ENCODE measurements at places on chromosomes 6 and 20. TPM values are rescaled to one million over a fixed set of nuclear protein-coding genes. Genes with fewer than 3 reads are reported as not detected.

SUMO4 gene
- 2.8 TPM for total RNA-seq

DNA sequence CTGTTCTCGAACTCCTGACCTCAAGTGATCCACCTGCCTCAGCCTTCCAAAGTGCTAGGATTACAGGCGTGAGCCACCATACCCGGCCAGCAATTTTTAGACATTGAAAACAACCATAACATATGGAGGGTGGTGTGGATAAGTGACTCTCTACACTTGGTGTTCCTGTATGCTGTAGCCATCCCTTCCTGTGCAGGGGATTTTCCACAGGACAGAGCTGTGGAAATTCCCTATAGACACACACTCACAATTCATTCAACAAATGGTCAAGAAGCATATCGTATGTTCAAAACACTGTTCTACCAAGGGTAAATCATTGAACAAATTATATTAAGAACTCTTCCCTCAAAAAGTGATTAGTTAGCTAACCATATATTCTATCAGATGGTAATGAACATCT is 6.3 kb downstream of the BTN2A1 start:
- H3K4me3 ChIP-seq: no peak overlapping the region
- H3K4me1 ChIP-seq: peaks cover 16% of the 10 kb centered on the region

CRYBG1 gene
- total RNA-seq: 17.3 TPM

- no peaks in the 10 kb centered on the region for H3K36me3 ChIP-seq
- no peak for DNase-seq
- peaks cover 32% of the 10 kb centered on the region for H3K4me1 ChIP-seq
- no peaks in the 10 kb centered on the region for H3K27me3 ChIP-seq
Observed at GRCh38 chr20:10551732-10552724, 116.9 kb downstream of the SLX4IP start.

BPI gene
- not detected for total RNA-seq

- no peak for DNase-seq
- no peak overlapping the region for H3K27ac ChIP-seq
- no peaks in the 10 kb centered on the region for H3K4me1 ChIP-seq
- H3K36me3 ChIP-seq: peaks cover 29% of the 10 kb centered on the region
Observed at GRCh38 chr6:147262946-147263345, 58.7 kb downstream of the STXBP5 start.

COL19A1 gene
- 1.6 TPM for total RNA-seq

DNA sequence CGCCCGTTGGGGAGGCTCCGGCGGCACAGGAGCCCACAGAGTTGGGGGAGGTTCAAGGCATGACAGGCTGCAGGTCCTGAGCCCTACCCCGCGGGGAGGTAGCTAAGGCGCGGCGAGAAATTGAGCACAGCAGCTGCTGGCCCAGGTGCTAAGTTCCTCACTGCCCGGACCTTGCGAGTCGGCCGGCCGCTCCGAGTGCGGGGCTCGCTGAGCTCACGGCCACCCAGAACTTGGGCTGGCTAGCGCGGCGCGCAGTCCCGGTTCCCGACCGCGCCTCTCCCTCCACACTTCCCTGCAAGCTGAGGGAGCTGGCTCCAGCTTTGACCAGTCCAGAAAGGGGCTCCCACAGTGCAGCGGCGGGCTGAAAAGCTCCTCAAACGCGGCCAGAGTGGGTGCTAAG is 23.9 kb upstream of the KIF13A start:
- no peaks in the 10 kb centered on the region for H3K27me3 ChIP-seq
- H3K4me3 ChIP-seq: no peak overlapping the region
- peaks cover 5% of the 10 kb centered on the region for H3K4me1 ChIP-seq
- H3K36me3 ChIP-seq: no peaks in the 10 kb centered on the region

DNA sequence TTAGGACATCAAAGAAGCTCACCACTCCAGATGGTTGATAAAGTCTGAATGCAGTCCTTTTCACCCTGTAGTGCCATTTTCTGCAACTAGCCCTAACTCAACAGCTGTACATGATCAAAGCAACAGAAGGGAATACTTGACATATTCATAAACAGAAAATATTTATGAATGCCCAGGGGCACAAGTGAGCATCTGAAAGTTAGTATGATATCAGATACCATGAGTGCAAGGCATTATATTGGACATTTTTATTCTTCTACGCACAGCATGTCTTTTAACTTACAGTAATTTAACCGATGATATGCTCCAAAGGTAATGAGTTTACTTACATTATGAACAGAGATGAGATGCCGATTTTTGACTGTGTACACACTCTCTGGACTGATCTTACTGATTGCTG is 142.0 kb downstream of the MCHR2 start:
- no peaks in the 10 kb centered on the region for H3K36me3 ChIP-seq
- no peaks in the 10 kb centered on the region for H3K4me1 ChIP-seq
- no peak overlapping the region for H3K4me3 ChIP-seq
- peaks cover 8% of the 10 kb centered on the region for H3K27me3 ChIP-seq

BMP6 gene
- 1.8 TPM for total RNA-seq

DNA sequence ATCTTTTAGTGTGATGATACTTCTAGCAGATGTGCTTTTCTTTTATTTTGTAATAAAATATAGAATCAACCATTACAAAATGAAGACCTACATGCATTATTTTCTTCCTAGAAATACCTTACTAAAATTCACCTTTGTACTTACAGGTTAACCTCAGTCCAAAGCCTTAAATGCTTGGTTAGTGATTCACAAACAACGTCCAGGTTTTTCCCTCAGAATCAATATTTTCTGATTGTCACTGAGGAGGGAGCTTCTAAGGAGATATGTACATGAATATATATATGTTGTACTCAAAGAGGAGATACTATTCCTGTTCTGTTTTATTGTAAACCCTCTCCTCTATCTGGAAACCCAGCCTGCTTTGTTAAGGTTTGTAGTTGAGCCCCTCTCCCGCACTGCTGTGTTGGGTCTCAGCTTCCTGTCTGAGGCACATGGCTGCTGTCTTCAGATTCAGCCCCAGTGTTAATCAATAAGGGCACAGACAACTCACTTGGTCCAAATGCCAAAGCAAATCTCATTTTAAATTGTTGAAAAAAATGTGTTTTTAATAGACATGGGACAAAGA is 33.9 kb upstream of the HS3ST5 start:
- H3K27me3 ChIP-seq: no peaks in the 10 kb centered on the region
- DNase-seq: no peak
- H3K27ac ChIP-seq: no peak overlapping the region
- no peaks in the 10 kb centered on the region for H3K36me3 ChIP-seq

GSTA2 gene
- total RNA-seq: 25.3 TPM

GRM1 gene
- total RNA-seq: 0.43 TPM

GRCh38 chr6:8225113-8225512 is 122.8 kb upstream of the EEF1E1 start:
- no peak overlapping the region for H3K27ac ChIP-seq
- no peaks in the 10 kb centered on the region for H3K36me3 ChIP-seq
- DNase-seq: no peak
- peaks cover 8% of the 10 kb centered on the region for H3K4me1 ChIP-seq
- H3K27me3 ChIP-seq: no peaks in the 10 kb centered on the region

DNA sequence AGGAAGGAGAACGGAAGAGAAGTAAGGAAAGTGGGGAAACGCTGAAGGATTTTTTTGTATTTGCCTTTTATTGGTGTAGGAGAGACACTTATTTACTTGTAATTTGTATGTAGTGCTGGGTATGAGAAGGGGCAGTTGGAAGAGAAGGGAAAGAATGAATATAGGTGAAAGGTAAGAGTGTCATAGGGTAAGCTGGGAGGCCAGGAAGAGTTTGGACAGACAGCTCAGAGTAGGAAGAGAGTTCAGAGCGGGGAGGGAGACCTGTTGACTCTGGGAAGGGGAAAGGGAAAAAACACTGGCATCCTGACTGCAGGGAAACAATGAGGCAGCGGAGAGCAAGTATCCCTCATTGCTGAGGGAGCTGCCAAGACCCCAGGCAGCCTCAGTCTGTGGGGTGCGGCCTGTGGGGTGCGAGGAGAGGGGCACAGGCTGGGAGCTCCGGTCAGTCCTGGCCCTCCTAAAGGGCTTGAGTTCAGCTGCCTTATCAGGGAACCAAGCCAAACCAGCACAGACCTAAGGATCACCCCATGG is 3.1 kb downstream of the TRAF3IP2 start:
- peaks cover 78% of the 10 kb centered on the region for H3K4me1 ChIP-seq
- no peaks in the 10 kb centered on the region for H3K27me3 ChIP-seq
- H3K36me3 ChIP-seq: peaks cover 7% of the 10 kb centered on the region
- peak overlapping the region; percentile 94 for H3K27ac ChIP-seq
- DNase-seq: no peak

DNMT3B gene
- 18.2 TPM for total RNA-seq

- no peak overlapping the region for H3K27ac ChIP-seq
- no peaks in the 10 kb centered on the region for H3K27me3 ChIP-seq
- DNase-seq: peak; percentile 42
- H3K4me3 ChIP-seq: no peak overlapping the region
Observed at GRCh38 chr6:72316675-72317380, 305.0 kb upstream of the KCNQ5 start.

DNA sequence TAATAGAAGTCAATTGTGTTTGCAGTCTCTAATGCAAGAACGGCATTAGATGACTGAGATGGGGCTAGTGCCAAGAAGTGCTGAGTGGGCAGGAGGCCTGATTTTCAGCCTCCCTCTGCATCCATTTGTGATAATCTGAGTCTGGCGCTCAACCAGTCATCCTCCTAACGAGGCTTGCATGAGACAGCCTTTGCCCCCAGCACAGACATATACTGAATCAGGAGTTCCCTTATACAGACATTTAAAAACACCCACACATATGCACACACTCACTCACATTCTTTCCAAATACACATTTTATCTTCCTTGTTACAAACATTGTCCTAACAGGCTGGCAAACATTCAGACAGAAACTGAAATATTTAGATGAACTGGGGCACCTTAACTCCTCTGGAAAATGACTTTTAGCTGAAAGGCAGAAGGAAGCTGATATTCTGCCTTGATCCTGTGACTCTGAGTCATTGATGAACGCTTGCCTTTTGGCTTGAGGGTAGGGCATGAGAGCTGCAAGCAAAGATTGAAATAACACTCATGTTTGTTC is 562.3 kb downstream of the DHX35 start:
- H3K27me3 ChIP-seq: peaks cover 4% of the 10 kb centered on the region
- no peaks in the 10 kb centered on the region for H3K36me3 ChIP-seq
- DNase-seq: no peak

TMEM217 gene
- 1.1 TPM for total RNA-seq

FAXC gene
- 11.3 TPM for total RNA-seq

DNA sequence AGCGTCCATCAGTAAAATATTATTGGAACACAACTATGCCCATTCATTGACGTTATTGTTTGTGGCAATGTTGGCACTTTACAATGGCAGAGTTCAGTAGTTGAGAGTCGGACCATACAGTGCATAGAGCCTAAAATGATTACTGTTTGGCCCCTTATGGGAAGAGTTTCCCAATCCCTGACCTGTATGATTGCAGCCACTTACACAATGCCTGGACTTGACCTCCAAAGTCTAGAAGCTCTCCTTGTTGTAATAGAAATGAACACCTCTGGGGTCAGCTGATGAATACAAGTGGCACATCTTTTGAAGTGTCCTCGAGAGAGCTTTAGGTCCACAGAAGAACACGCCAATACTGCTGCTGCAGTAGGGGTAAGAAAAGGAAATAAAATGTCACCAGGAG is 59.0 kb downstream of the NOX3 start:
- no peaks in the 10 kb centered on the region for H3K27me3 ChIP-seq
- no peak overlapping the region for H3K4me3 ChIP-seq
- peaks cover 5% of the 10 kb centered on the region for H3K4me1 ChIP-seq
- no peak for DNase-seq

GRCh38 chr6:25057111-25057905 is 121.5 kb upstream of the RIPOR2 start:
- no peak overlapping the region for H3K4me3 ChIP-seq
- no peak overlapping the region for H3K27ac ChIP-seq
- H3K27me3 ChIP-seq: peaks cover 5% of the 10 kb centered on the region
- H3K4me1 ChIP-seq: peaks cover 16% of the 10 kb centered on the region

OR12D3 gene
- not detected for total RNA-seq

GRCh38 chr6:96002912-96003311 is 12.9 kb upstream of the FUT9 start:
- no peak for DNase-seq
- no peaks in the 10 kb centered on the region for H3K36me3 ChIP-seq
- H3K4me3 ChIP-seq: no peak overlapping the region
- H3K27ac ChIP-seq: no peak overlapping the region
- H3K4me1 ChIP-seq: no peaks in the 10 kb centered on the region
- no peaks in the 10 kb centered on the region for H3K27me3 ChIP-seq

All from type B pancreatic cell (in vitro differentiated cells).